Stimulated activated CD4-positive, alpha-beta T cell treated with anti-CD3 and anti-CD28 coated beads, TNF-alpha, amount 100 ng/mL, for 4 hours (primary cell): ENCODE measurements at places on chromosomes 1 and 21.

GRCh38 chr1:92536980-92537884, 50.5 kb upstream of the GFI1 start:
- no peak for DNase-seq

- no peak for DNase-seq
Observed at GRCh38 chr1:54971317-54971791, 9.1 kb upstream of the TMEM61 start.

GRCh38 chr1:210236840-210237409, 4.3 kb downstream of the SERTAD4 start:
- no peak for DNase-seq

DNA sequence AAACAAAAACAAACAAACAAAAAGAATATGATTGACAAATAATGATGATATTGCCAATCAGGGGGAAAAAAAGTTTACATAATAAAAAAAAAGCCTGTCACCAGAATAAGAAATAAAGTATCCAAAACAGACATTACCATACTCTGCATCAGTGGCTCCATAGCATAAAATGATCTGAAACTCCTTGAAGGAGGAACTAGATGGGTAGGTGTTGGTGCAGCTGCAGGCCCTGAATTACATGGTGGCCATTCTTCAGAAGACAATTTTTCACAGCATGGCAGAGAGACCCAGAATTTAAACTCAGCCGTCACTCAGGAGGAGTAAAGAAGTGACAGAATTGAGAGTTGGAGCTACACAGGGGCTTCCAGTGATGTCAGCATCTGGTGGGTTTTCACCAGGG, 60.2 kb downstream of the GLUL start:
- DNase-seq = no peak
